ENCODE measurements at places on chromosomes 1 and 21.

DNA sequence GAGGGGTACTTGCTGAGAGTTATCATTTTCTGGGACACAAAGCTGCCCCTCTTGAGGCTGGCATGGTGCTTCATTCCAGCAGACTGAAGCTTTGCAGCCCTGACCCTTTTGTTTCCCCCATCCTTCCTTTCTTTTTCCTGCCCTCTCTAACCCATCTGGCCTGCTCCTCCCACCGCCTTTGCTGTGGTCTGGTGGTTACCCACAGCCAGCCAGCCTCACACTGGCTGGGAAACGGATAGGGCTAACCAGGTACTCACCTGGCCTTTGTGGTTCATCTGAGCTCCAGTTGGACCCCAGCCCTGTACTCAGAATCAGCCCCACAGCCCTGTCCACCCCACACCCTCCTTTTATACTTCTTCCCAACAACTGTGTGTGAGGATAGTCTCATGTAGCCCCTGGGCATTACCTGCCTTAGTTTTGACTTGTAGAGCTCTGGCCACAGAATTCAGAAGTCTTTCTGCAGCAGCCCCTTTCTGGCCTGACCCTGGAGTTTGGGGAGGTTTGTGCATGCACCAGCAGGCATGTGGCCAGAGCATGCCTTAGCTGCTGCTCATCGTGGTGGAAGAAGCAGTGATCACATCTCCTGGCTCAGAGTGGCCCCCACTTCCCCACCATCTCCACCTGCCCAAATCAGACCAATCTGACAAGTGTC, 138.0 kb downstream of the TRABD2B start:
- no peak for DNase-seq

DNA sequence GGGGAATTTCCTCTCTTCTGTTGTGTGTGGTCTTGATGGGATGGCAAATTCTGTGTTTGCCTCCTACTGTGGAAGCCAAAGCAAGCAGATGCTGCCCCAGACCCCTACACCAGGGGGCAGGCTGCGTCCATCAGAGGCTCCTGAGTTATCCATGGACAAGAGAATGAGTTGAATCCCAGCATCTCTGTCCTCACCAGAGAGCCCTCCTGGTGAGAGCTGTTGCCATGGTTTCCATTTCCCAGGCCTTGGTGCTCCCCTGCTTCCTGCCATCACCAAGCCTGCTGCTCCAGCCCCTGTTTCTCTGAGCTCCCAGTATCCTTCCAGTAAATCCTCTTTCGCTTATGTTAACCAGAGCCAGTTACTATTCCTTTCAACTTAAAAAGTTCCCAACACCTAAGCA, 20.4 kb upstream of the GNG12 start:
- DNase-seq, result no peak

DNA sequence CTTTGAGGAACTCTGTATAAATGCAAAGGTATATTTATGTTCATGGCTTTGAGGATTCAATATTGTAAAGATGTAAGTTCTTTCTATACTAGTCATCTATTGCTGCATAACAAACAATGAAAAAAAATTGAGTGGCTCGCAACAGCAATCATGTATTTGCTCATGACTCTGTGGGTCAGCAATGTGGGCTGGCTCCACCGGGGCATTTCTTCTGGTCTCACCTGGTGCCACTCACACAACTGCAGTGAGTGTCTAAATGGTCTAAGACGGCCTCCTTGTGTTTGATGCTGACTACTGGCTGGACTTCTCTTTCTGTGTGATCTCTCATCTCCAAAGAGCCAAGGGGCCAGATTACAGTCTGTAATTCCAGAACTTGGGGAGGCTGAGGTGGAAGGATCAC, 45.1 kb upstream of the EXO1 start:
- no peak for DNase-seq

DNA sequence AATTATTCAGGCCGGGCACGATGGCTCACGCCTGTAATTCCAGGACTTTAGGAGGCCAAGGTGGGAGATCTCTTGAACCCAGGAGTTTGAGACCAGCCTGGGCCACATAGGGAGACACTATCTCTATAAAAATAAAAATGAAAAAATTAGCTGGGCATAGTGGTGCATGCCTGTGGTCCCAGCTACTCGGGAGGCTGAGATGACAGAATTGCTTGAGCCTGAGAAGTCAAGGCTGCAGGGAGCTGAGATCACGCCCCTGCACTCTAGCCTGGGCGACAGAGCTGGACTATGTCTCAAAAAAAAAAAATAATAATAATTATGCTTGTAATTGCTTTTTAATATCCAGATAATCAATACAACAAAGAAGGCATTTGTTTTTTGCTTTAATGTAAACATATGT, 91.3 kb downstream of the RIPK4 start:
- DNase-seq, result no peak

- no peak for DNase-seq
Measured at GRCh38 chr21:39098696-39099200, 84.5 kb downstream of the PSMG1 start.

GRCh38 chr21:19609611-19610010, 1206.0 kb upstream of the TMPRSS15 start:
- no peak for DNase-seq

GRCh38 chr1:17849216-17849615, 94.1 kb downstream of the ACTL8 start:
- no peak for DNase-seq

- no peak for DNase-seq
Measured at GRCh38 chr21:33894736-33895288, 20.8 kb downstream of the ATP5PO start.

DNA sequence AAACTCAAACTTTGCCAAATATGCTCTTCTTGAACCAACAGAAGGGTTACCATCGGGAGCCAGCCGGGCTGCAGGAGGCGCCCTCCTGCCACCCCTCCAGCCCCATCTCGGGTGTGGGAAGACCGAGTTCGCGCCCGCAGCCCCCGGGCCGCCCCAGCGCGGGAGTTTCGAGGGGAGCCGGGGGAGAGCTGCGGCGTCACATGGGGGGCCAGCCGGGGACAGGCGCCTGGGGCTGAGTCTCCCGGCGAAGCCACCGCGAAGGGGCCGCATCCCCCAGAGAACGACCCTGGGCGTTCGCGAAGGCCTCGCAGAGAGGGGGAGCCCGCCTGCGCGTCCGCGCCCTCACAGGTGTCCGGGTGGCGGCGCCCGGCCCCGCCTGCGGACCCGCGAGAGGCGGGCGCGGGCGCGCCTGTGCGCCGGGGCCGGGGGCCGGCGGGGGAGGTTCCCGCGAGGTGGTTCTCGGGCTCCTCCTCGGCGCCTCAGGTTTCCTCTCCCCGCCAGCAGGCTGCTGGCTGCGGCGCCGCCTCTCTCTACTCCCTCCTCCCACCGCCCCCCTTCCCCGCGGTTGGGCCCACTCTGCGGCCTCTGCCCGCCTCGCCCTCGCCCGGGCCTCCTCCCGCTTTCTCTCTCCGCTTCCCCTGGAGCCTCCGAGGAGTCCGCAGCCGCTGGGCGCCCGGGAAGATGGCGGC, at the start of gene RAVER2:
TSS of gene RAVER2 (plus strand) at position 584 of the 689 bp plus-strand sequence. CDS start at position 682, 98 bp downstream.
- no peak for DNase-seq

- no peak for DNase-seq
Measured at GRCh38 chr1:19424651-19425570, 60.4 kb downstream of the CAPZB start.

DNA sequence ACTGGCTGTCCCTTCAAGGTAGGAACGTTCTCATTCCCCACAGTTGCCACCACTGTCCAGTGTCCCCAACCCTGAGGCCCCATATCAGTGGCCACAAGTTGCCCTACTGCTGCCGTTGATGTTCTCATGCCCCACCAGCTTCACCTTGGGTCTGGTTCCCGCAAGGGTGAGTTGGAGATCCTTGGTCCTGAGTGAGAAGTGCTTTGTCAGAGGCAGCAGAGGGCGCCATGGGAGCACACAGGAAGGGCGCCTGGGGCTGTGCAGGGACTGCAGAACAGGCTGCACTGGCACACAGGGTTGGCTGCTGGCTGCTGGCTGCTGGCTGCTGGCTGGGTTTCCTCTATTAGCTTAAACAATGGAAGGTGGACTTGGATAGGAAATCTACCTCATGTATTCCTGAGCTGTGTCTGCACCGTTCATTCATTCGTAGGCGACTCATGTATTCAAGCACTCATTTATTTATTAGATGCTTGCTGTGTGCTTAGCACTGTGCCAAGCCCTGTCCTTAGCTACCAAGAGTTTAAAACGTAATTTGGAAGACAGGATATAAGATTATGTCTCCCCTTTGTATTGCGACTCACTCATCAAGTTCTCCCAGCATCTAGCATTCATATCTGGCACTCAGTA, 2.1 kb upstream of the S100A9 start:
- no peak for DNase-seq

DNA sequence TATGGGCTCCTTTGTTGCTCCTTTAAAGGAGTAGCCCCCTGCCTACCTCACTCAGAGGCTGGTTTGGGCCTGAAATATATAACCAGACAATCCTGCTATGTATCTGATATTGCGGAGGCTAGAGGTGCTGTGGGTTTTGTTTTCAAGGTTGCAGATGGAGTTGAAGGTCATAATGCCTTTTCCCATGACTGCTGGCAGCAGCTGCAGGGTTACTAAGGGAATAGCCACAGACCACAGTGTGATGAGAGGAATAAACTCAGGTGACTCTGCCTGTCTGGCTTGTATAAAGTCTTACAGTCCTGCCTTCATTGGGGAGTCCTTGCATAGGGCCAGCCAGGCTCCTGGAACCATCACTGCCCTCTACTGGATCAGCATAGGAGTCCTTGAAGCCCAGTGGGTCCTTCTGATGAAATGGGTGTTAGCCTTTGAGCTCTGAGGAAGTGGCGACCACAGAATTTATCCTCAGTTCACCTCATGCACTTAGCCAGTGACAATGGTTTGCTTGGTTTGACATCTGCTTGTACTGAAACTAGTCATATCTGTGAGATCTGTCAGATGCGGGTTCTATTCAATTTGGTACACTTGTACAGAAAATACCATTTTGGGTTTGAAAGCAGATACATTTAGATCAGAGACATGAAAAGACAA, 174.4 kb upstream of the HMCN1 start:
- DNase-seq, result no peak

DNA sequence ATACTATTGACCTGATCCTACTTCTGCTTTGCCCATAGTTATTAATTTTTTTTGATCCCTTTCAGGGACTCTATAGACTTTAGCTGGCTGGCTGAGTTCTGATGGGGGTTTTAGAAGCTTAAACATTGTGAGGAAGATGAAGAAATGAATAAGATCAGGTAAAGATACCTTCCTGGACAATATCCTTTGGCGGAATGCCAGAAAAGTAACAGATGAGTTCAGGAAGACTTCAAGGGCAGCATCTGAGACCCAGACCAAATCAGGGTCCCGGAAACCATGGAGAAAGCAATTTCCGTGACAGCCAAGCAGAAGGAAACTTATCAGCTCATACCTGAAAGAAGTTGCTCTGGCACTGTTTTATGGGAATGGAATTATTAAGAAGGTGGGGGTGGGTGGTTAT, 100.4 kb downstream of the XCL2 start:
- DNase-seq, result no peak

GRCh38 chr1:89866568-89866967, 45.7 kb downstream of the LRRC8D start:
- no peak for DNase-seq

DNA sequence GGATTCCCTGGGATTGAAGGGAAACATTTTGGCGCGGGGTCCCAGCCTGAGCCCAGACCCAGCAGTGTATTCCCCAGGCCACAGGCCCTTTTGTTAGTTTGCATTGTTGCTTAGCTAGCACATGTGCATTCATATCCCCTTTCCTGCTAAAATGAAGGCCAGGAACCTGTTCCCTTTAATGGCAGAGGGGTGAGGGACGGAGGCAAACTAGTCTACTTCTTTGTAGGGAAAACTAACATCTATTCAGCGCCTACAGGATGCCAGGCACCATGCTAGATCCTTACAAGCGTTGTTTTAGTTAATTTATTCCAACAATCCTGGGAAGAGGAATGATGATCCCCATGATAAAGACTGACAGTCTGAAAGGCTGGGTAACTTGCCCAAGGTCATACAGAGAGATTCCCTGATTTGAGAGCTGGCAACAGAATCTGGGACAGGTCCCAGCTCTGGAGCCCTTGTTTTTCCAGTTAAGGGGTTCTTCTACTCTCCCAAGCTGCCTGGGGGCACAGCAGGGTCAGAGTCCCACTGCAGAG, 595 bp upstream of the E2F2 start:
- DNase-seq, result no peak

GRCh38 chr1:221648201-221648600, 93.7 kb downstream of the DUSP10 start:
- DNase-seq, result no peak

DNA sequence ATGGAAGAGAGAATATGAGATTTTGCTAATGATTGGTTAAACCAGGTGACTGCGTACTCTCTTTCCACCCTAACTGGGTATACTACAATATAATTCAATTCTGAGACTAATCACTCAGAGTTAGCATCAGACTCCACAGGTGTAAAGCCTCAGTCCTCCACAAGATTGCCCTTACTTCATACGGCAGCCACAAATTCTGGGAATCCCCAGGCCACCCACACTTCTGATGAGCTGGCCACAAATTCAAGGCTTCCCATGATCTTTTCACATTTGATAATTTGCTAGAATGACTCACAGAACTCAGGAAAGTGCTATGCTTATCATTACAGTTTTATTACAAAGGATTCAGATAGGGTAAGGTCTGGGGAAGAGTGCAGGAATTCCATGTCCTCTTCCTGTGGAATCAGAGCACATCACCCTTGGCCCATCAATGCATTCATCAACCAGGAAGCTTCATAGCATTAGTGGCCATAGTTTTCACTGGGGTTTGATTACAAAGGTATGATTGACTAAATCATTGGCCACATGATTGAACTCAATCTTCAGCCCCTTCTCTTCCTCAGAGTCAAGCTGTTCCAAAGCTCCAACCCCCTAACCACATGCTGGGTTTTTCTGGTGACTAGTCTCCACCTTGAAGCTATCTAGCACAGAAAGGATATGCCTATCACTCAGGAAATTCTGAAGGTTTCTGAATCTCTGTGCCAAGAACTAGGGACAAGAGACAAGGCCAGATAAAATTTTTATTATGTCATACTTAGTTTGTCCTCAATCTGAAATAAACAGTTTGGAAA, 131.7 kb downstream of the HHIPL2 start:
- DNase-seq, result no peak

GRCh38 chr1:58895559-58896145, 111.8 kb upstream of the JUN start:
- DNase-seq, result no peak

GRCh38 chr1:48105165-48105564, 108.0 kb upstream of the TRABD2B start:
- no peak for DNase-seq

- no peak for DNase-seq
Measured at GRCh38 chr1:176444286-176444685, 18.7 kb upstream of the PAPPA2 start.

DNA sequence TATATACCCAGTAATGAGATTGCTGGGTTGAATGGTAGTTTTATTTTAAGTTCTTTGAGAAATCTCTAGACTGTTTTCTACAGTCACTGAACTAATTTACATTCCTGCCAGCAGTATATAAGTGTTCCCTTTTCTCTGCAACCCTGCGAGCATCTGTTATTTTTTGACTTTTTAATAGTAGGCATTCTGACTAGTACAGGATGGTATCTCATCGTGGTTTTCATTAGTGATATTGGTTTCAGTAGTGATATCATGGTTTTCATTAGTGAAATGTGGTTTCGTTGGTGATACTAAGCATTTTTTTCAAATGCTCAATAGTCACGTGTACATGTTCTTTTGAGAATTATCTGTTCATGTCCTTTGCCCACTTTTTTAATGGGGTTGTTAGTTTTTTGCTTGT, 316.8 kb downstream of the PTBP2 start:
- DNase-seq, result no peak
